CD4-positive, alpha-beta T cell treated with Interleukin-21 for 1 hour (primary cell): ENCODE measurements at places on chromosomes 16 and 17.

DNA sequence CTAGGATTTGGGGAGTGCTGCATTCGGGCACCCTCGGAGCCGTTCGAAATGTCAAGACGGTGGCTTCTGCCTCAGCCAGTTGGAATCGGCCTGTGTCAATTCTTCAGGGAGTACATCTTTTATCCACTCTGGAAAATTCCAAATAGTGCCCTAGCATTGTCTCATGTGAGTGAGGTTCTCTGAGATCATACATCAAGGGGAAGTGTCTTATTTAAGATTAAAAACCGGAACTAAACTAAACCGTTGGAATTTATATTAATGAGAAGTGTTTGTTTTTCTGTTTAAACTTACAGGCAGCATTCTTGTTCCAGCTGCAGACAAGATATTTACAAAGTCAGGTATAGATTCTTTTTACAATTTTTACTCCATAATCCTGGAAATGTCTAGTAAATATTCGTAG, 56.8 kb downstream of the SLC47A1 start:
- DNase-seq = no peak

DNA sequence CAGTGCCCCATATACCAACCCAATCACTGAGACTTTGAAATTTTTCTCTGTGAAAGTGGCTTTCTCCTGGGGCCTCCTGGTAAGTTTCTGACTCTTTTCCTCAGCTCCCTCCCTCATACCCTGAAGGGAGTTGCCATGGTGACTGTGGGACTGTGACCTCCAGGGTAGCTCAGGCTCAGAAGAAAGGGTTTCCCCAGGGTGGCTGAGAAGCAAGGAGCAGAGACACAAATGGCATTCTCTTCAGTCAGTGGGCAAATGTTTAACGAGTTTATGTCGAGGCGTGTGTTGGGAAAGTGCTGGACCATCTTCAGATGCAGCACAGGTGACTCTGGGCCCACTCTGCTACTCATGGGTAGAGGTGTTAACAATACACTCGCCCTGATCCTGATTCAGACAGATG, 46.8 kb downstream of the MRPS23 start:
- no peak for DNase-seq

DNA sequence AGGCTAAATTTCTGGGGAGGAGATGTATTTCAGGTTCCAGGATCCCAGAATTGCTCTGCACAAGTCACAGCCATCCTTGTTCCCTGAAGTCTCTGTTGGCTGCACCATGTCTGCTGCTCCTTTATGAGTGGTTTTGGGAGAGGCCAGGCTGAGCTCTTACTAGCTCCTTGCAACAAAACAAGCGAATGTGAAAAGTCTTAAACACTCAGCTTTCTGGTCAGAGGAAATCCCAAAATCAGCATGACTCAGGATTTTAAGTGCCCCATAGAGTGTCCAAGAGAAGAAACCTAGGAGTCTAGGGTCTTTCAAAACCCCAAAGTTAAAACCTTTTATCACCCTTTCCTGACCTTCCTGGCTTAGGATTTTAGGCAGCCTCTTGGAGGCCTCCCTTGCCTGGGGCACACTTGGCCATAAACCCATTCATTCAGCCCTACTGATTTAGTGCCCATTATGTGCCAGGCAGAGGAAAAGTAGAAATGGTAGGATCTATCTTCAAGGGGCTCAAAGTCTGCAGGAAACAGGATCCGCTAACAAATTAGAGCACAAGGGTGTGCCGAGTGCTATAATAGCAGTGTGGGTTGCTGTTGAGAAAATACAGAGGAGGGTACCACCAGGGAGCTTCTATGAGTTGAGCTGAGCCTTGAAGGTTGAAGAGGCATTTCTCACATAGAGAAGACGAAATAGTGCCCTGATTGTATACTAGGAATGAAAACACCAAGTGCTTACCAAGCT, 36.9 kb downstream of the SOST start:
- DNase-seq = no peak

- DNase-seq = no peak
These were observed 692 bp downstream of the BRICD5 start for GRCh38 chr16:2210009-2210332.

DNA sequence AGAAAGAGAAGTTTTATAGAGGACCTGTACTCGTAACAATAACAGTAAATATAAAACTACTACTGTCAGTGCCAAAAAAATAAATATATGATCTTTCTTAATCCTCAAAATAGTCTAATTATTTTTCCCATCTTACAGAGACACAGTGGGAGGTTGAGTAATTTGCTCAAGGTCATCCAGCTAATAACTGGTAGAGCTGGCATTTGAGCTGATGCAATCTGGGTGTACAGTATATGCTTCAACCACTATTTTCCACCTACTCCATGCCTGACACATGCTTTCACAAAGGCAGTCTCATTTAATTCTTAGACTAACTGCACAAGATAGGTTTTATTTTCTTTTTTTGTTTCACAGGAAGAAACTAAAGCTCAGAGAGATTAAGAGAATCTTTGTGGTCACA, 33.6 kb downstream of the PIGL start:
- no peak for DNase-seq

DNA sequence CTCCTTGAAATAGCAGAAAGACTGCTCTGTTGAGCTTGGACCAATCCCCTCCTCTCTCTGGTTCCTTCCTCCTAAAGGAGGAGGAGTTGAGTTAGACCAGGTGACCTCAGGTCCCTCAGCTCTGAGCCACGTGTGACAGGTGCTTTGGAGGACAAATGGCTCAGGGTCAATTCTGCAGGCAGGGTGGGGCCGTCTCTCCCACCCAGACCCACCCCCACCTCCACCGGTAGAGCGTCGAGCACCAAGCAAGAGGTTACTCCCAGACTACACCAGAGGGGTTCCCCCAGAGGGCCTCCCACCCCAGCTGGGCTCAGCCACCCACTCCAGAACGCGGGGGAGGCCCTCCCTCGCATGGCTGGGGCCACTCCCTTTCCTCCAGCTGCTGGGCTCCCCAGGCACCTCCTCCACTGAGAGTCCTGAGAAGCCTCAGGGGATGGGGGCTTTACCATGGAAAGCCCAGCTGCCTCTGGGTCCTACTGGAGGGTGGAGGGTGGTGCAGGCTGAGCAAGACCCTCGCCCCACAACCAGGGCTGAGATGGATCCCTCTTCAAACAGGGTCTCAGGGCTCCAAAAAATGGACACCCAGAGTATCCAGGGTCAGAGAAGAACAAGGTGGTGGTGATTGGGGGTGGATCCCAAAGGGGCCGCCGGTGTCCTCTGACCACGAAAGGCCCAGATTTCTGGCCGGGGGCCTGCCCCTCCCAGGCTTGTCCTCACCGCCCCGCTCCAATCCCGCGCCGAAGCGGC, 7.6 kb downstream of the MYO1C start:
- DNase-seq = peak; percentile 70

DNA sequence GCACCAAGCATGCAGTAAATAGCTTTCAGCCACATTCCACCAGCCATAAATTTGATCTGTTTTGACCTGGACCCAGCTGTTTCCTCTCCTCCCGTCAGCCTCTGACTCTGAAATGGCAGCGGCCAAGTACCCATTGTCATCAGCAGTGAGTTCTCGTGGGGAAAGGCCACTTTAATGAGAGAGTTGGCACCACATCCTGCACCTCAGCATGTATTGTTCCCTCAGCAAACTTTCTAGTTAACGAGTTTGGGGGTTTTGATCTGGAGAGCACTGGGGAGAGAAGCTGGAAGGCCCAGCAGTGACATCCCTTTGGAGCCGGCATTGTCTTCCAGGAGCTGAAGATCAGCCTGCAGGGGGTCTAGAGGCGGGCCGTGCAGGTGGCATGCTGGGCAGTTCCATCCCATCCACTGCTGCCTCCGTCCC, 84.9 kb downstream of the RPA1 start:
- no peak for DNase-seq

DNA sequence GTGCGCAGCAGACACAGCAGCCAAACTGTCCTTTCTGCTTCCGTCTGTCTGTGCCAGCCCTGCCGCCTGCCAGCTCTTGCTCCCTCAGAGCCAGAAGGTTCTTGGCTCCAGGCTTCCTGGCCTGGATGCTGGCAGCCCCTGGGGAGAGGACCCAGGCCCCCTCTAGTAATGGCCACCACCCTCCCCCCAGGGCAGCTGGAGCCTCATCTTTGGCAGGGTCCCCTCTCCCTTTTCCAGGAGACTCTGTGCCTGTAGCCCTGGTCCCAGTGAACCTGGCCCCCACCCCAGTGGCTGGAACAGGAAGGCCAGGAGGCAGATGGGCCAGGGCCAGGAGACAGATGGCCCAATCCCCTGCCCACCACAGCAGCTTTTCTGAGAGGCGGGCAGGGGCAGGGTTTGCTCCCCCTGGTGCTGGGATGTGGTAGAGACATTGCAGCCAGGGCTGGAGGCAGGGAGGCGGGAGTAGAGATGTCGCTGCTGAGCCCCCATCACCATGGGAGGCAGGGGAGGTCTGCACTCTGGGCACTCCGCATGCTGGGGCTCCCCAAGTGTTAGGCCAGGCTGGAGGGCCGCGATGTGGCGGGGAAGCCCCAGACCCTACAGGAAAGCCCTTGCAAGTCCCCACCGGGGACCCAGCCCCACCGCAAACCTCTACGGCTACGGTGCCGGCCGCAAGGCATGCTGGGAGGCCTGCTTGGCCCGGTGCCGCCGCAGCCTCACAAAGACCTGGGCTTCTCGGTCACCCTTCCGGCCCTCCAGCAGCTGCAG, 16.7 kb downstream of the UNC13D start:
- peak; percentile 81 for DNase-seq

- DNase-seq = peak; percentile 89
These were observed 1.4 kb downstream of the PHF23 start for GRCh38 chr17:7237761-7238419.

DNA sequence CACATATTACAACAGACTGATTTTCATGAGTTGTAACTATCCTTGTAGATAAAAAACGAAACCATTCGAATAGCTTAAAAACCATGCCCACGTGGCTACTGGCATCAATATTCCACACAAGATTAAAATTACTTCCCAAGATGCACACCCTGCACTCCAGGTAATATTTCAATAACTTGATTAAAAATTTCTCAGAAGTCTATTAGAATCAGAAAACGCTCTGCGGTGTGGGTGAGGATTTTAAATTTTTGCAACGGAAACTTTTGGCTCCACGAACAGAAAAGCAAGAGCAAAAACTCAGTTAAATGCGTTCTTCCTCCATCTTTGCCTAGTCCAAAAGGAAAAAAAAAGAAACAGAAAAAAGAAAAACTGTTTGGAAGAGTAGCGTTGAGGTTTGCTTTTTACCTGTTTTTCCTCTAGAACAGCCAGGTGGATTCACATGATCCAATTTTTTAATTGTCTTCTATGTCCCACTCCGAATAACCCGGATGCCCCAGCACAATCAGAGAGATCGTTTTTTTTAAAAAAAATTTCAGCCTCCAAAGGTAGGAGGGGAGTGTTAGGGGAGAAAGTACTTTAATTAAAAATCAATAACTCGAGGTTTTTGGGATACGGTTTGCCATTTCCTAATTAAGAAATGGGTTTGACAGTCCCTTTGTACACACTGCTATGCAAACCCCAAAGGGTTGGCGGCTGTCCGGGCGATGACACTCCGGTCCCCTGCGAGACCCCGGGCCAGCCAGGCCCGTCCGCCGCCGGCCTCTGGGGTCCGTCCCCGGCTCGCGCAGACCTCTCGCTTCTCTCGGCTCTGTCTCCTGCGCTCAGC, 708 bp upstream of the NFAT5 start:
- DNase-seq = peak; percentile 21

DNA sequence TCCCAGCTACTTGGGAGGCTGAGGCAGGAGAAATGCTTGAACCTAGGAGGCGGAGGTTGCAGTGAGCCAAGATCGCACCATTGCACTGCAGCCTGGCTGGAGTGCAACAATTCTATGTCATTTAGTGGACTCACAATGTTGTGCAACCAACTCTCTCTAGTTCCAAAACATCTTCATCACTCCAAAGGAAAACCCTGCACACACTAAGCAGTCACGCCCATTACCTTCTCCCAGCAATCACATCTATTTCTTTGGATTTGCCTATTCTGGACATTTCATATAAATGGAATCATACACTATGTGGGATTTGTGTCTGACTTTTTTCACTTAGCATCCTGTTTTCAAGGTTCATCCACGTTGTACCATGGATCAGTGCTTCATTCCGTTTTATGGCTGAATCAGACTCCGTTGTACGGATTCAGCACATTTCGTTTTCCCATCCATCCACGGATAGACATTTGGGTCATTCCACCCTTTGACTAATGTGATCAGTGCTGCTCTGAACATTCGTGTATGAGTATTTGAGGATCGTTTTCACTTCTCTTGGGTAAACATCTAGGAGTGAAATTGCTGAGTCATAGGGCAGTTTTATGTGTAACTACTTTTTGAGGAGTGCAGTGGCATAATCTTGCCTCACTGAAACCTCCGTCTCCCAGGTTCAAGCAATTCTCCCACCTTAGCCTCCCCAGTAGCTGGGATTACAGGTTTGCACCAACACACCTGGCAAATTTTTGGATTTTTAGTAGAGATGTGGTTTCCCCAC, 45.4 kb upstream of the EMP2 start:
- DNase-seq = no peak

- DNase-seq = no peak
These were observed 2.8 kb upstream of the SLFN11 start for GRCh38 chr17:35376245-35376644.

- no peak for DNase-seq
These were observed 30.0 kb downstream of the CRAMP1 start for GRCh38 chr16:1642148-1642547.

GRCh38 chr17:41986634-41987033, 20.0 kb downstream of the CNP start:
- DNase-seq = no peak

DNA sequence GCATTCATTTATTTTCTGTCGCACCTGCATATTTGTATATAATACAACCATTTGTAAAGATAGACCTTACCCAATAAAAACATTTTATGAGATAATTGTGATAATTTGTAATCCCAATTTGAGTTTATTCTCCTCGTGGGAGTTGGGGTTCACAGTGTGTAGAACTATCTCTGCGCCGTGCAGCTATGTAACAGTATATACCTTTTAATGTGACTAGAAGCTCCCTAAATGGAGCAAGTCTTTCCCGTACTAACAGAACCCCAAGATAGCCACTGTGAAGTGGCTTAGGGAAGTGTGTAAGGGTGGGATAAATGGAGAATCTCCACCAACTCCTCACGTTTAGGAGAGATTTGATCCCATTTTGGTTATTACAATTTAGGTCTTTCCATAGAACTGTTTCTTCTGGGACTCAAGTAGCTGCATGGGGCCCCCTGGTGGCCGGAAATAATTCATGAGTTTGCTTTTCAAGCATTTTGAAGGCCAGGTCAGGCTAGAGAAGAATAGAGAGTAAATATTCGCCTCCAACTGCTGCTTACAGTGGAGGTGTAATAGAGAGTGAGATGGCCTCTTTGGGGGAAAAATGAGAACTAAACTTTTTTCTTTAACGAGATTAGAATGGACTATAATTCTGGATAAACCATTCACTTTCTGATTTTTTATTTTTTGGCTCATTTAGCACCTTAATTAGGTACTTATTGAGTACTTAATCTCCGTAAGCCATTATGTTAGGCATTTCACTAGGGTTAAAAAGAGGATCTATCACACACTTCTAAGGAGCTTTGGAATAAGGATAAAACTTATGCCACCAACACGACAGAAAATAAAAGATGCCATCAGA, 4.5 kb downstream of the TMEM100 start:
- DNase-seq = peak; percentile 53

DNA sequence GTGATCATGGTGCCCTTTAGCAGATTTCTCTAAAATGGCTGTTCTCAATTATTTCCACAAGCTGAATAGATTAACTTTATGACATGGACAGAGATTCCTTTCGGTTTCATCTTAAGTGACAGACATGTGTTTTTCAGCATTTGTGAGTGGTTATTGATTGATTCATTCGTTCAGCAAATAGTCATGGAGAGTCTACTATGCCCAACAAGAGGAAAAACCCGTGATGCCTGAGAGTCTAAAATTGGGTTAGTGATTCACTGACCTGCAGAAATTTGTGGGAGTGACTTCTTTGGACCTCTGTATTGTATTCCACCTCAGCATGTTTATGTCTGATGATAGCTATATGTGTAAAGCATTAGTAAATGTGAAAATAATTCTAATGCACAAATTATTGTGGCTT, 28.0 kb upstream of the DUSP14 start:
- DNase-seq = no peak
